NCI-H460 (cell line): ENCODE measurements at places on chromosomes 7 and 10.

DNA sequence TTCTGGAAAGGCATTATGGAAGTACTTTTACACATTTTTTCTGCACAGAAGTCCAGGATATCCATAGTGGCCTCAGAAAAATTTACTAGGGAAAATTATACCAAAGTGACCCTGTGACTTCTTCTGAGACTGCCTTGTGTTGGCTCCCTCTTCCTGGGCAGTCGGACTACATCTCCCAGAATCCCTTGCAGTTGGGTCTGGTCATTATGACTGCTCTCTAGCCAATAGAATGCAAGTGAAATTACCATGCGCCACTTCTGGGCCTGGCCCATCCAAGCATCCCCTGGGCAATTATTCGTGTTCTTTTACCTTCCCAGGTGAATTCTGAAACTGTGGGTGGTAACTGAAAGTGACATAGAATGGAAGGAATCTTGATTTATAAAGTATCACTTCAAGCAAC lies 430.9 kb downstream of the ACTR3B start:
- no peak for DNase-seq

- no peak for DNase-seq
Measured at GRCh38 chr10:5828725-5829124, 15.5 kb upstream of the GDI2 start.

GRCh38 chr7:134255814-134256213 lies 60.9 kb downstream of the SLC35B4 start:
- no peak for DNase-seq

- no peak for DNase-seq
Measured at GRCh38 chr10:71750986-71751385, 22.3 kb downstream of the VSIR start.
